ENCODE measurements at places on chromosomes 11 and 22.
A peak's percentile ranks its signal among the peaks of the same experiment; 100 is the strongest.

GRCh38 chr11:15576769-15577168 is 462.0 kb downstream of the INSC start:
- DNase-seq, result no peak

DNA sequence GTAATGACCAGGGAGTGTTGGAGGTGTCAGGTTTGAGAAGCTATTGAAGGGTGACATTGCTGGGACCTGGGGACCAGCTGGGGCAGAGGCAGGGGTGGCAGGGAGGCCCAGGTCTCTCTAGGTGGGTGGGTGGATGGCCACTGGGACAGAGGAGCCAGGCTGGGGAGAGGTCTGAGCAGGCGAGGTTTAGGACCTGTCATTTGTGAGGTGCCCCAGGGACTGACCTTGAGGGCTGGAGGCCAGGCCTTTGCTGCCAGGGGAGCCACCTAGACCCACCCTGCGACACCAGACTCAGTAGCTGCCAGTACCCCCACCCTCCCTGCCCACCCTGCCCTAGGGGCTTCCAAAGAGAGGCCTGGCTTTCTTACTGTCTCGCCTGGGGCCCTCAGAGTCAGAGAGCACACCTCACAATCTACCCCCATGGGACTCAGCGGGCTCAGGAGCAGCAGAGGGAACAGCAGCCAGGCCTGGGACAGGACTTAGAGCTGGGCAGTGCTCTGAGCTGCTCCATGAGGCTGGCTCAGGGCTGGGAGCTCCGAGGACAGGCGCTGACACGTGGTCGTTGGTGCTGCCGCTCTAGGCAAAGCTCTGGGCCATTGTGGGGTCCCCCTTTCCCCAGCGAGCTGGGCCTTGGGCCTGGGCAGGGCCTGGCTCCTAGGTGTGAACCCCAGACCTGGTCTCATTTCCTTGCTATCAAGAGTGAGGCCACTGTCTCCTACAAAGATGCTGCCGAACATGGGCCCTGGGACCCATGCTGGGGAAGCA is 28.6 kb upstream of the PPARA start:
- no peak for DNase-seq

GRCh38 chr22:46734830-46735453 is 3.1 kb downstream of the CERK start:
- peak; percentile 56 for DNase-seq

- no peak for DNase-seq
These were observed 9.9 kb downstream of the OVCH2 start for GRCh38 chr11:7696424-7696823.

DNA sequence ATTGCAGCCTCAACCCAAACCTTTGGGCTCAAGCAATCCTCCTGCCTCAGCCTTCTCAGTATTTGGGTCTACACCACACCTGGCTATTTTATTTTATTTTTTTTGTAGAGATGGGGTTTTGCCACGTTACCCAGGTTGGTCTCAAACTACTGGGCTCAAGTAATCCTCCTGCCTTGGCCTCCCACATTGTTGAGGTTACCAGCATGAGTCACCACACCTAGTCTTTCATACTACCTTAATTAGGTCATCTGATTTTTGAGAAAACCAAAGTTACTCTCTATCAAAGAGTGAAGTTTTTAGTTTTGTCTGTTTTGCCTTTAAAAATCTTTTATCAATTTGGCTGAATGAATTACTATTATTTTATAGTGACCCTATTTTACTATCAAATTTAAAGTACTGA is 335.6 kb upstream of the LRRC4C start:
- no peak for DNase-seq

DNA sequence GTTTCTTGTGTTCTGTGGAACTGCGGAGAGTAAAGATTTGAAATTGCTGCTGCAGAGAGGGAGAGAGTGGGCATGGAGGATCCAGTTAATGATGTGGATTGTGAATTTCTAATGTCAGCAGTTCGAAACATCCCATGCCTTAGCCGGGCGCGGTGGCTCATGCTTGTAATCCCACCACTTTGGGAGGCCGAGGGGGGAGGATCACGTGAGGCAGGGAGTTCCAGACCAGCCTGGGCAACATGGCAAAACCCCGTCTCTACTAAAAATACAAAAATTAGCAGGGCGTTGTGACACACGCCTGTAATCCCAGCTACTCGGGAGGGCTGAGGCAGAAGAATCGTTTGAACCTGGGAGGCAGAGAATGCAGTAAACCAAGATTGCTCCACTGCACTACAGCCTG is 1.1 kb upstream of the CAVIN3 start:
- DNase-seq, result no peak

- no peak for DNase-seq
These were observed 123.4 kb downstream of the CYP2R1 start for GRCh38 chr11:14768526-14769188.

DNA sequence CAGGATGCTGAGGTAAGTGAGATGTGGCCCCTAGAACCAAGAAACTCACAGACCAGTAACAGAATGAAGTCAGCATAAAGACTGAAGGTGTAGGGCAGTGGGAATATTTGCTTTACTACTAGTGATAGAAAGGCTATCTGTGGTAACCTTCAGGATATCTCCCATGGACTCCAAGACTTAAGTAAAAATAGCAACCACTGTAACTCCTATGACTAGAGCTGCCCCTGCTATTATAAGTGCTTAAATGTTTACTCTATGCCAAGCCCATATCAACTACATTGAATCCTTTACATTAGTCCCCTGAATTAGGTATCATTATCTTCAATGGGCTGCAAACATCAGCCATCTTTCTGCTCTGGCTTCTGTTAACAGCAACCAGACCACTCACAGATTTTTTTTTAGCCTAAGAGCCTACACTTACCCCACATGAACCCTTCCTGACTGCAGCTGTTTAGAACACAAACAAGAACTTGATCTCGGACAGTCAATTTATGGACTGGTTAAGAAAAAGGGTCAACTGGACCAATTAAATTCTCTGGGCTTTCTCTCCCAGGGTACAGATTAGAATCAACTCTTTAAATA is 335.1 kb upstream of the API5 start:
- DNase-seq, result no peak

- DNase-seq, result no peak
These were observed 28.7 kb downstream of the INCENP start for GRCh38 chr11:62152245-62153086.

DNA sequence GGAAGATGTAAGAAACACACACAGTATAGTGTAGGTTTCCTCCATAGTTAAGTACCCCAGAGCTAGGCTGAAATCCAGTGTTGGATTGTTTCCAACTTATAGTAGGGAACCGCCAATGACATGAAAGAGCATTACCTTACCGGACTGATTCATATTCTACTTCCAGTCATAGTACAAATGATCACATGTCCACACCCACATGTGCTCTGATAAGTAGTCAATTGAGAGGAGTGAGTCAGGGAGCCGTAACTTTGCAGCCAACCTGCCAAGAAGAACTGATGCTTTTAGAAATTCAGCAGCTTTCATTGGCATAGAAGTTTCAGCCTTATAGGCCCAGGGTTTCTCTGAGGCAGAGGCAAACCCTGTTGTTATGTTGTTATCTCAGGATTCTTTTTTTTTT is 240.6 kb downstream of the ETS1 start:
- no peak for DNase-seq

- no peak for DNase-seq
These were observed 7.6 kb upstream of the KCTD17 start for GRCh38 chr22:37043828-37044538.

GRCh38 chr11:288478-289397 is at the start of gene PGGHG:
TSS of gene PGGHG (plus strand) at chr11:289126. CDS start at chr11:289817, 691 bp downstream.
- peak; percentile 49 for DNase-seq

GRCh38 chr22:44573451-44573850 is 75.4 kb upstream of the RTL6 start:
- DNase-seq, result no peak

DNA sequence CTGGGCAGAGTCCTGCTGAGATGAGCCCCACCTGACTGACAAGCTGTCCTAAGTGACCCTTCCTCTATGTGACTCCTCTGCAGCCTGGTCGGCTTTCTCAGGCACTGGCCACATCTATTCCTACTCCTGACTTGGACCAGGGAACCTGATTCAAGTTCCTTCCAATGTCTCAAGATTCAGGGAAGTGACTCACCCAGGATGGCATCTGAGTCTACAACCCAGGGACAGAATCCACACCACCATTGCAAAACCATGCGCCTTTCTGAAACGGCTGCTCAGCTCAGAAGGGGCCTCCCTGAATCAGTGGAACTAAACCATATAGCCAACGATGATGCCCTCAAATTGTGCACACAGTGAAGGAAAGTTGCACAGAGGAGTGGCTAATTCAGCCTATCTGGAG is 63.9 kb upstream of the CSNK2A3 start:
- DNase-seq, result no peak

- no peak for DNase-seq
These were observed 626 bp downstream of the FLRT1 start for GRCh38 chr11:64036087-64037026.

- DNase-seq, result no peak
These were observed 34.9 kb upstream of the CD82 start for GRCh38 chr11:44530413-44531115.
